AG09309 (cell line): ENCODE measurements at places on chromosomes 3 and 15.

DNA sequence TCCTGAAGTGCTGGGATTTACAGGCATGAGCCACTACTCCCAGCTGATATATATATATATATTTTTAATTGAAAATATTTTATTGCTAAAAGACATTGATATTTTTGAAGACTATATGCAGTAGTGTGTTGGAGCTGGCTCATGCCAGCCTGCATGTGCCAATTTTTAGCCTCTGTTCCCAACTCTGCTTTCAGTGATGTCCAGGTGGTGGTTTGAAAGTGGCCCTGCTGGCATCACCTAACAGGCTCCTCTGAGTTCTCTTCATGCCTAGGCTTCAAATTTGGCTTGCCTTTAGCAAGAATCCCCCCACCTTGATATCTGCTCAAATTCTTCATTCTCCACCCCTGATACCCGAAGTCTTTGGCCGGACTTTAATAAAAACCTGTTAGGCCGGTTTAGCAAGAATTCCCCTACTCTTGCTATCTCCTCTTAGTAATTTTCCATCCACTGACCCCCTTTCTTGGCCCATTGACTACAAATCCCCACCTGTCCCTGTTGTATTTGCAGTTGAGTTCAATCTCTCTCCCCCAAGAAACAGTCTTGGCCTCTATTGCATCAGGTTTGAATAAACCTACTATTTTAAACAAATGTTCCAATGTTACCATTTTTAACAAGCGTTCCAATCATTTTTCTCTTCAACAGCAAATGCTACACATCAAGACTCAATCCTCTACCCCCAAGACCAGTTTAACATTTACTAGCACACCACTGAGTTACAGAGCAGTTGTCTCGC lies 23.9 kb upstream of the CTSH start:
- DNase-seq: no peak

- DNase-seq: no peak
These were observed 110.5 kb downstream of the ZPLD1 start for GRCh38 chr3:102545276-102545675.

GRCh38 chr3:147934451-147935180 lies 525.5 kb downstream of the ZIC1 start:
- no peak for DNase-seq

DNA sequence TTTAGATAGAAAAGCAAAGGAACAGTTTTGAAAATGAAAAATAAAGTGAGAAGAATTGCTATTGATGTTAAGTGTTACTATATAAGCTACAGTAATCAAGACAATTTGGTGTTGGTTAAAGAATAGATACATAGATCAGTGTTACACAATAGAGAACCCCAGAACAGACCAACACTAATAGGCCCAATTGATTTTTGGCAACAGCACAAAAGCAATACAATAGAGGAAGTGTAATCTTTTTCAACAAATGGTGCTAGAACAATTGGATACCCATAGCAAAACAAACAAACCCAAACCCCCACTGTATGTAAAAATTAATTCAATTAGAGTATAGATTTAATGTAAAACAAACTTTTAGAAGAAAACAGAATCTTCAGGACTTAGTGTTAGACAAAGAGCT lies 61.8 kb downstream of the ATP11B start:
- DNase-seq: no peak

GRCh38 chr3:159763602-159764489 lies 224.8 kb upstream of the IL12A start:
- DNase-seq: peak; percentile 48

- DNase-seq: no peak
These were observed 234.0 kb downstream of the NR2F2 start for GRCh38 chr15:96564546-96564945.

DNA sequence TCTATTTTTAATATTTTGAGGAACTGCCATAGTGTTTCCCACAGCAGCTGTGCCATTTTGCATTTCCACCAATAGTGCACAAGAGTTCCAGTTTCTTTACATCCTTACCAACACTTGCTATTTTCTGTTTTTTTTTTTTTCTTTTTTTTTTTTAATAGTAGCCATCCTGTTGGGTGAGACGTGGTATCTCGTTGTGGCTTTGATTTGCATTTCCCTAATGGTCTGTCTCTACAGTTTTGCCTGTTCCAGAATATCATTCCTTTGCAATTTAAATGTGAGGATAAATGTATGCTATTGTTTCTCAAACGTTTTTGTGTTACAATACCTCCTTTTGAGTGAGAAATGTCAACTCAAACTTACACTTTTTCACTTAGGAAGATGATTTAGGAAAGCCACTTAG lies 22.4 kb downstream of the RCN2 start:
- no peak for DNase-seq

- DNase-seq: peak; percentile 18
These were observed 34.3 kb downstream of the U2SURP start for GRCh38 chr3:143035466-143036211.

GRCh38 chr3:39501968-39502837 lies 34.7 kb downstream of the MOBP start:
- no peak for DNase-seq

GRCh38 chr3:61685755-61686154 lies 124.4 kb downstream of the PTPRG start:
- no peak for DNase-seq

DNA sequence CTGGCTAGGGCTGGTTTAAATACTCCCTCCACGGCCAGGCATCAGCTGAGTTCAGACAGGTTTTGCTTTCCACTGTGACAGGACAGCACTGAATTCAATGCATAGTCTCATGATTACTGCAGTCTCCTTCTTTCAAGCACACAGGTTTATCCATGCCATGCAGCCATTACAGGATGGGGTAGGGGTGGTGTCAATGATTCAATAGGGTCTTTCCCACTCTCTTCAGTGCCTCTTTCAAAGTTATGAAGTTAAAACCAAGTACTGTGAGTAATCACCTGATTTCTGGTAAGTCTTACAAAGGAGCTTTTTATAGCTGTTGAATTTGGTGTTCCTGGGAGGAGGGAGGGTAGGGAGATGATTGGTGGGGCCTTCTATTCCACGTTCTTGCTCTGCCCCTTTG lies 47.2 kb downstream of the TMEM212 start:
- no peak for DNase-seq

- DNase-seq: no peak
These were observed 51.5 kb downstream of the PLCL2 start for GRCh38 chr3:16936233-16936632.
